ENCODE measurements at places on chromosomes 1 and 21. TPM values are rescaled to one million over a fixed set of nuclear protein-coding genes. Genes with fewer than 3 reads are reported as not detected.

GRCh38 chr1:81811757-81812371, 11.1 kb downstream of the ADGRL2 start:
- no peak for DNase-seq
- H3K27me3 ChIP-seq = no peaks in the 10 kb centered on the region
- H3K27ac ChIP-seq = no peak overlapping the region
- no peaks in the 10 kb centered on the region for H3K36me3 ChIP-seq
- no peaks in the 10 kb centered on the region for H3K4me1 ChIP-seq

- no peak overlapping the region for H3K27ac ChIP-seq
- DNase-seq = no peak
- H3K4me1 ChIP-seq = no peaks in the 10 kb centered on the region
- no peaks in the 10 kb centered on the region for H3K27me3 ChIP-seq
- no peaks in the 10 kb centered on the region for H3K36me3 ChIP-seq
Measured at GRCh38 chr1:67555461-67556296, 125.5 kb upstream of the SERBP1 start.

TLR5 gene
- 11.5 TPM for total RNA-seq

DNA sequence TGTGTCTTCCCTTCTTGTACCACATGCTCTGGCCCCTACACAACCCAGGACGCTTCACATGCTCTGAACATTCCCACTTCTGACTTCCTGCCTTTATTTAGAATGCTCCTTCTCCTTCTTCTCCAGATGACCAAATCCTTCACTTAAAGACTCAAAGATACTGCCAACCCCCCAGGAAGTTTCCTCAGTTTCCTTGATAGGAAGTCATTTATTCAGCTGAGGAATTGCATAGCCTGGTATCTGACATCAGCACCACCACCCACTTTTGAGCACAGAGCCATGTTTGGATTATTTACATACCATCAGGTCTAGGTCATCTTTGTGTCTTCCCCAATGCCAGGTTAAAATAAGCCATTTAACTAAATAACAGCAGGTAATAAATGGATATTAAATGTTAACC, 42.4 kb downstream of the GFI1 start:
- no peak for DNase-seq
- no peaks in the 10 kb centered on the region for H3K27me3 ChIP-seq
- H3K36me3 ChIP-seq = no peaks in the 10 kb centered on the region
- no peak overlapping the region for H3K4me3 ChIP-seq

DNA sequence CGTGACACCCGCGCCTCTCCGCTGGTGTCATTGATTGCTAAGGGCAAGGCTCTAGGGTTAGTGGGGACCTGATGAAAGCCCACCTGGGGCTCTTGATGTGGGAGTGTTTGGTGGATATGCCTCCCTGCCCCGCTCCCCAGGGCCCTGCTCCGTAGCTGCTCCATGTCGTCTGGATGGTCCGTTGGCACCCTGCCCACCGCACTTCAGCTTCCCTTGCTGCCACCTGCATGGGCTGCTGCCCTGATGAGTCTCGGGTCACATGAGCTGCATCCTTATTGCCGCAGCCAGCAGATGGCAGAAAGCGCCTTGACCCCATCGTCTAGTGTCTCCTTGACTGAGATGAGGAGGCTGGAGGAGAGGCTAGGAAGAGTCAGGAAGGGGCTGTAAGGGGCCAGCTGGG, 439.4 kb downstream of the CAMTA1 start:
- no peaks in the 10 kb centered on the region for H3K36me3 ChIP-seq
- H3K27ac ChIP-seq = no peak overlapping the region
- DNase-seq = no peak
- no peaks in the 10 kb centered on the region for H3K27me3 ChIP-seq
- H3K4me3 ChIP-seq = no peak overlapping the region
- no peaks in the 10 kb centered on the region for H3K4me1 ChIP-seq

DNA sequence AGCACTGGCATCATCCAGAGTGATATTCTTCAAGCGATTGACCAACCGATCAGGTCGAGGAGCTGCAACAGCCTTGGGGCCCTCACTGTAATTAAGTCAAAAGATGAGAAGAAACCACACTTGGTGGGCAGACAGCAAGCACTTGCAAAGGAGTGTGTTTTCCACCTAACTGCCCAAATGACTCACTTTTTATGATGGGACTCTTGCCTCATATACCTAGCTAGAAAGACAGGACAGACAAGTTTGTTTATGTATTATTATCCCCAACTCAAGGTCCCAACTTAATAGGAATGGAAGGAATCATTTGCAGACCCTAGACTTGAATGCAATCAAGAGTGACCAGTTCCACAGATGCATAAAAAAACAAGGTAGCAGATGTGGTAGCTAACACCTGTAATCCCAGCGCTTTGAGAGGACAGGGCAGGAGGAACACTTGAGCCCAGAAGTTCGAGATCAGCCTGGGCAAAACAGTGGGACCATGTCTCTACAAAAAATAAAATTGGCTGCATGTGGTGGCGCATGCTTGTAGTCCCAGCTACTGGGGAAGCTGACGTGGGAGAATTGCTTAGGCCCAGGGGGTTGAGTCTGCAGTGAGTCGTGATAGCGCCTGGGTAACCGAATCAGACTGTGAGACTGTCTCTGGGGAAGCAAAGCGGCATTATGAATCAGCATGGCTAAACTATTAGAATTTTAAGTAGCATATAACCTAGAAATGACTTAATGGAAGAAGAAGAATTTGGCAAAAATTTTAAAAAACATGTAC, 2.3 kb upstream of the NRAS start:
- H3K4me3 ChIP-seq = no peak overlapping the region
- no peaks in the 10 kb centered on the region for H3K36me3 ChIP-seq
- H3K27me3 ChIP-seq = no peaks in the 10 kb centered on the region
- H3K4me1 ChIP-seq = no peaks in the 10 kb centered on the region
- H3K27ac ChIP-seq = no peak overlapping the region
- DNase-seq = no peak

A3GALT2 gene
- not detected for total RNA-seq

EPHB2 gene
- 4.6 TPM for total RNA-seq

CCDC17 gene
- 5.7 TPM for total RNA-seq

DNA sequence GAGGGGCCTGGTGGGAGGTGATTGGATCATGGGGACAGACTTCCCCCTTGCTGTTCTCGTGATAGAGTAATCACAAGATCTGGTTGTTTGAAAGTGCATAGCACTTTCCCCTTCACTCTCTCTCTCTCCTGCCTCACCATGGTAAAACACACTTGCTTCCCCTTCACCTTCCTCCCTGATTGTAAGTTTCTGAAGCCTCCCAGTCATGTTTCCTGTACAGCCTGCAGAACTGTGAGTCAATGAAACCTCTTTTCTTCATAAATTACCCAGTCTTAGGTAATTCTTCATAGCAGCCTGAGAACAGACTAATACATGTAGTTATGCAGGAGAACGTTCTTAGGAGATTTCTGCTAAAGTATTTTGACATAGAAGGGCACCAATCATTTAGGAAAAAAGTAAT, 59.9 kb upstream of the FBXO28 start:
- no peak for DNase-seq
- no peaks in the 10 kb centered on the region for H3K36me3 ChIP-seq
- no peaks in the 10 kb centered on the region for H3K27me3 ChIP-seq
- no peak overlapping the region for H3K4me3 ChIP-seq
- H3K27ac ChIP-seq = no peak overlapping the region
- no peaks in the 10 kb centered on the region for H3K4me1 ChIP-seq

- H3K4me3 ChIP-seq = no peak overlapping the region
- no peaks in the 10 kb centered on the region for H3K27me3 ChIP-seq
- no peak for DNase-seq
- H3K4me1 ChIP-seq = no peaks in the 10 kb centered on the region
Measured at GRCh38 chr1:203537806-203538464, 44.0 kb downstream of the OPTC start.

DNA sequence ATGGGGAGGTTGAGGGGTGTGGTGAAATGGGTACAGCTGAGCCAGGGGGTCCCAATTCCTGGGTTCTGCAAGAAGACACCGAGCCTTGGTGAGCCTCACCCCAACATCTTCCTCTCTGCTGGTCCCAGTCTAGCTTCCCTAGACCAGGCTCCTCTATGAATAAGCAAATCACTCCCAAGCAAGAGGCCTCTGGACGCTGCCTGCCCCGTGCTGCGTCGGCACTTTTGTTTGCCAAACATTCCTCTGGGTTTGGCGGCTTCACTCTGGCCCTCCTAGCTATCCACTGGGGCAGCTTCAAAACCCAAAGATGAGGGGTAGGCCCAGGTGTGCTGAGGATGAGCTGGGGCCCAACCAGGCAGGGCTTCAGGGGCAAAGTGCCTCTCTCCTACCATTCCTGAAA, 137.1 kb upstream of the CD34 start:
- no peak overlapping the region for H3K4me3 ChIP-seq
- H3K27me3 ChIP-seq = no peaks in the 10 kb centered on the region
- peaks cover 11% of the 10 kb centered on the region for H3K4me1 ChIP-seq
- peak overlapping the region; percentile 69 for H3K27ac ChIP-seq
- H3K36me3 ChIP-seq = no peaks in the 10 kb centered on the region

CFHR2 gene
- total RNA-seq = not detected

CCDC181 gene
- 0.73 TPM for total RNA-seq

ZNF695 gene
- 1.0 TPM for total RNA-seq

- no peaks in the 10 kb centered on the region for H3K36me3 ChIP-seq
- H3K4me3 ChIP-seq = no peak overlapping the region
- H3K27ac ChIP-seq = no peak overlapping the region
- H3K4me1 ChIP-seq = no peaks in the 10 kb centered on the region
- no peaks in the 10 kb centered on the region for H3K27me3 ChIP-seq
- DNase-seq = no peak
Measured at GRCh38 chr1:205258719-205259118, 31.0 kb downstream of the TMCC2 start.

NLRP3 gene
- 0.66 TPM for total RNA-seq

- H3K4me3 ChIP-seq = peak overlapping the region; percentile 61
- H3K27me3 ChIP-seq = no peaks in the 10 kb centered on the region
- peak overlapping the region; percentile 69 for H3K27ac ChIP-seq
- H3K4me1 ChIP-seq = no peaks in the 10 kb centered on the region
Measured at GRCh38 chr1:77889671-77890070, 1.2 kb downstream of the NEXN start.

GRCh38 chr1:116436611-116436970, 63.5 kb downstream of the ATP1A1 start:
- no peaks in the 10 kb centered on the region for H3K4me1 ChIP-seq
- DNase-seq = no peak
- H3K4me3 ChIP-seq = no peak overlapping the region
- no peak overlapping the region for H3K27ac ChIP-seq
- no peaks in the 10 kb centered on the region for H3K27me3 ChIP-seq

DNA sequence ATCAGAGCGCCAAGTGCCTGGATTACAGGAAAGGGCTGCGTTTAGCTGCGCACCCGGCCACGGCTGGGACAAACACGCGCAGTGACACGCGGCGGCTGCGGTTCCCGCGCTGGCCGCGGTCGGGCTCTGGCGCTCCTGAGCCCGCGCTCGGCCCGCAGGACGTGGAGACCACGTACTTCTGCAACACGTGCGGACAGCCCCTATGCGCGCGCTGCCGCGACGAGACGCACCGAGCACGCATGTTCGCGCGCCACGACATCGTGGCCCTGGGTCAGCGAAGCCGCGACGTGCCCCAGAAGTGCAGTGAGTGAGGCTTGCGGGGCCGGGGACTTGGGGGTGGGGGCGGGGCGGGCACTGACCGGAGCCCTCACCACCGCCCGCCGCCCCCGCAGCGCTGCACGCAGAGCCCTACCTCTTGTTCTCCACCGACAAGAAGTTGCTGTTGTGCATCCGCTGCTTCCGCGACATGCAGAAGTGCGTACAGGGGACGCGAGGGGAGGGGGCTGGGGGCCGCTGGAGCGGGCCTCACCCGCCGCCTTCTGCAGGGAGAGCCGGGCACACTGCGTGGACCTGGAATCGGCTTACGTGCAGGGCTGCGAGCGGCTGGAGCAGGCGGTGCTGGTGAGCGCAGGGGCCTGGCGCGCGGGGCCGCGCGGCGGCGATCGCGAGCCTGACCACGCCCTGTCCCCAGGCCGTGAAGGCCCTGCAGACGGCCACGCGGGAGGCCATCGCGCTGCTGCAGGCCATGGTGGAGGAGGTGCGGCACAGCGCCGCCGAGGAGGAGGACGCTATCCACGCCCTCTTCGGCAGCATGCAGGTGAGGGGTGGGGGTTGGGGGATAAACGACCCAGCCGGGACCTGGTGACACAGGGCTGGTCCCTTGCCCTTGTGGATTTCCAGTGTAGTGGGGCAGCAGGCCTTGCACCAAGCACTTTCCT, 3.1 kb downstream of the RNF207 start:
- H3K27ac ChIP-seq = no peak overlapping the region
- peak overlapping the region; percentile 72 for H3K4me3 ChIP-seq
- H3K4me1 ChIP-seq = peaks cover 3% of the 10 kb centered on the region
- DNase-seq = no peak

- no peaks in the 10 kb centered on the region for H3K27me3 ChIP-seq
- H3K27ac ChIP-seq = no peak overlapping the region
- H3K4me1 ChIP-seq = no peaks in the 10 kb centered on the region
- H3K36me3 ChIP-seq = no peaks in the 10 kb centered on the region
Measured at GRCh38 chr1:229129301-229130027, 141.4 kb upstream of the RAB4A start.

- H3K36me3 ChIP-seq = no peaks in the 10 kb centered on the region
- H3K27ac ChIP-seq = no peak overlapping the region
- H3K4me3 ChIP-seq = no peak overlapping the region
- H3K4me1 ChIP-seq = no peaks in the 10 kb centered on the region
- no peaks in the 10 kb centered on the region for H3K27me3 ChIP-seq
Measured at GRCh38 chr21:16022921-16023320, 293.1 kb downstream of the USP25 start.

DNA sequence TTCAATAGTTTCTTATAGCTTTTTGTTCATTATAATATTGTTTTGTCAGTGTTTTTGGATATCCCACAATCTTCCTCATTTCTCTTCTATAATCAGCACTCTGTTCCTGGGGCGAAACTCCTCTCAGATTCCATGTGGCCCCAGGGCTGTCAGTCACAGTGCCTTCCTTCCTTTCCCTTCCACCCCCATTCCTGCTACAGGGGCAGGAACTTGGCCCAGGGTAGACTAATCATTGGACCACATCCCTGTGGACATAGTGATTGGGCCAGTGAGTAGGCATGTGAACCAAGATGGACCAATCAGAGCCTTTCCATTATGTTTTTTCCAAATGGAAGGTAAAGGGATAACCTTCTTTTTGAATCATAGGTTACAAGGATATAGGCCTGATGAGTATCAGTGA, 78.3 kb downstream of the PGM1 start:
- H3K27me3 ChIP-seq = no peaks in the 10 kb centered on the region
- DNase-seq = no peak
- no peak overlapping the region for H3K27ac ChIP-seq
- no peaks in the 10 kb centered on the region for H3K4me1 ChIP-seq
- H3K4me3 ChIP-seq = no peak overlapping the region

- H3K27ac ChIP-seq = peak overlapping the region; percentile 26
- no peak overlapping the region for H3K4me3 ChIP-seq
- H3K4me1 ChIP-seq = no peaks in the 10 kb centered on the region
- DNase-seq = no peak
- no peaks in the 10 kb centered on the region for H3K36me3 ChIP-seq
Measured at GRCh38 chr1:66556161-66556611, 22.2 kb downstream of the SGIP1 start.

BRDT gene
- total RNA-seq = not detected

CD164L2 gene
- 5.3 TPM for total RNA-seq

RCSD1 gene
- 12.0 TPM for total RNA-seq

GRCh38 chr1:15178571-15179484, 25.3 kb downstream of the TMEM51 start:
- DNase-seq = no peak
- no peaks in the 10 kb centered on the region for H3K27me3 ChIP-seq
- no peak overlapping the region for H3K4me3 ChIP-seq
- H3K27ac ChIP-seq = peak overlapping the region; percentile 41
